Kasumi-1 (cell line): ENCODE measurements at places on chromosomes 7 and 10.

DNA sequence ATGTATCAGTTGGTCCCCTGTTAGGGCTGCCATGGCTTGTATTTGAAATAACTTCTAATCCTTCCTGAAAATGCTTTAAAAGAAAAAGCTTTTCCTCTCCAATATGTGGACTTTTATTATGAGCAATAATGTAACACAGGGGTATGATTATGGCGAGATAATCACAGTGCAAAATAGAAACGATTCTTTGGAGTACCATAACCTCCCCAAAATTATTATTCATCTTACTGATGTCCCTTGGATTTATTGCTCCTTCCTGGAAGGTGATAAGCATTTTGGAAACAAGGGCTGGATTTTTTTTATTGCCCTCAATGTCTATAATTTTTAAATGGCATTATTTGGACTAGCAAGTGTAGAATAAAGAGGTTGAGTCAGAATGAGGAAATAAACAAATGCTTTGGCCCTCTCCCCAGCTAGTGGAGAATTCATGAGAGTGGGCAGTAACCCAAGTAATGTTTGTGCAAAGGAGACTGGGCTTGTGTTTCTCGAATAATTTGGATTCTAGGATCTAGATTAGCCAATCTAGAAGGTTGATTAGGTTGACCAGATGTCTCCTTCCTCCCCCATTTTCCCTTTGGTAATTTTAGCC lies 403.9 kb upstream of the CELF2 start:
- no peak for DNase-seq

DNA sequence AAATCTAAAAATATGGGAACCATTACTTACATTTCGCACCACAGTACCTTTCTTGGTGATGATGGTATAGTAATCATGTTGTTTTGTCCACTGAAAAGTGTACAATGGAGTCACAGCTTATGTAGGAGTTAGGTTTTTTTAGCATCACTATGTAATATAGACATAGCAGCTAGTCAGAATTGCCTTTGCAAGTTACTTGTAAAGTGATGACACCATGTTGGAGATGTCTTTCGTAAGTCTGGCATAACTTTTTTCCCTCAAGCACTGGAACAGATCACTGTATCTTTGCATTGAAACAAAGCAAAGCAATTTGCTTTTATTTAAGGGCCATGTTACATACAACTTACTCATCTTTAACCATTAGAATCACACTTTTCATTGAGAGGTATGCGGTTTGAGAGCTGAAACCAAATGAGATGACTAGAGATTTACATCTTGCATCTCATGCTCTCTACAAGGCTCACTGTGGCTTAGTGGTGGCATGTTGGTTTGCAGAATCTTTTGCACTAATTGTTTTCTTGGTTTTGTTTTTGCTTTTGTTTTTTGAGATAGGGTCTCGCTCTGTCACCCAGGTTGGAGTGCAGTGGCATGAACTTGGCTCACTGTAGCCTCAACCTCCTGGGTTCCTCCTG lies 18.3 kb downstream of the UBN2 start:
- no peak for DNase-seq

DNA sequence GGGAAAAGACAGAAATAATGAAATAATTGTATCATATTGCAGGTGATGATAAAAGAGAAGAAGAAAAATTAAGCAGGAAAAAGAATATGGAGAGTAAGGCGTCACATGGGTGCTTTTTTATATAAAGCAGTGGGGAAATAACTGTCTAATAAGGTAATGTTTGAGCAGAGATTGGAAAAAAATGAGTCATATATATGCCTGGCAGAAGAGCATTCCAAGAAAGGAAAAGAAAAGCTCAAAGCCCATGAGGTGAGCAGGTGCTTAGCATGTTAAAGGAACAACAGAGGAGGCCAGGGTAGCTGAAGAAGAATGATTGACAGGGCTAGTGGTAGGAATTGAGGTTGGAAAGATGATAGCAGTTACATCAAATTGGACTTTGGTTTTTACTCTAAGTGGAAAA lies 739.5 kb downstream of the SORCS1 start:
- DNase-seq = no peak

- no peak for DNase-seq
Observed at GRCh38 chr7:105715528-105715927, 134.2 kb upstream of the EFCAB10 start.

GRCh38 chr7:5214236-5214635 lies 24.2 kb downstream of the WIPI2 start:
- DNase-seq = no peak

DNA sequence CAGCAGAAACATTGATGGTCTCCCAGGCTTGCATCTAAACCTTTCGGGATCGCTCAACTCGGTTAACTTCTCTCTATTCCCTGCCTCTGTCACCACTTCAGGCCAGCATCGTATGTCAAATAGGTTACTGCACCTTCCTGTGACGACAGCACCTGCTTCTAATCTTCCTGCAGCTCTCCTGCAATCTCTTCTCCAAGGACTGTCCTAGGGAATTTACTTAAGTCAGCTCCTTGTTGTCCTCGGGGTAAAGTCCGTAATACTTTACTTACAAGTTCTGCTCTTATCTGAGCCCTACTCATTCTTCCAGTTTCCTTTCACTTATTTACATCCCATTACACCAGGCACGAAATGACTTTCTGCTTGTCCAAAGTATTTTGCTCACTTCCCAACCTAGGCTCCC lies 372.7 kb upstream of the AKR1E2 start:
- no peak for DNase-seq

- DNase-seq = no peak
Observed at GRCh38 chr7:158821171-158822031, 7.9 kb downstream of the ESYT2 start.

DNA sequence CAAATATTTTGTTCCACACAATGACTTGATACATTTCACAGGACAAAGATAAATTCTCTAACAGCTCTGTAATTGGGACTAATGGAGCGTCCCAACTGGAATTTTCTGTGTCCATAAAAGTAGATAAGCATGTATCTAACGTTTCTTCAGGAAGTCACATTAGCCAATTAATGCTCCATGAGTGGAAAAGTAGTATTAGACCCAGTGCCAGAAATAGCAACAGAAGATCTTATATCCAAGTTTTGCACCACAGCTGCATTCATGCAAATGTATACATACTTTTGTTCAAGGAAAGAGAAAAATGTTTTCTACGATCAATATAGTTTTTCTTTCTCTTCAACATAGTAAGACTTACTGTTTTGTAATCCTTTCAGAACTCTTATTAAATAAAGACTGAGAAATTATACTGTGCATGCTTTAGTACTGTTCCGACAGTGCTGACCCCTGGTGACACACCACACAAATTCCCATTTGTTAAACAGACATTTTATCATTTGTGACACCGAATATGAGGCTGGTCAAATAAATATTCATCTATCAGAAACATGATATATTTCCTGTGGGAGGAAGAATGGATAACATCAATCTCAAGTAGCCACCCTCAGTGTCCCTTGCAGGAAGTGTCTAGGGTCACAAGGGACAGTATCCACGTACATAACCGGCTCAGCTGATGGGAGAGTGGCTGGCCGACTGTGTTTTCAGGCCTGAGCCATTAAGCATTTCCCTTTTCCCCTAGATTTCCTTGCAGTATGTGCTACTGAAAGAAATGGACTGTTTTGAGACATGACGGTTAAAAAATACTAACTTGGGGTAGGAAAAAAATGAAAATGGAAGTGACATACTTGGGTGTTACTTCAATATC lies 102.1 kb upstream of the RSU1 start:
- no peak for DNase-seq

GRCh38 chr7:13031468-13031867 lies 344.0 kb downstream of the ARL4A start:
- DNase-seq = no peak

- DNase-seq = no peak
Observed at GRCh38 chr10:47278152-47278473, 21.9 kb upstream of the GDF10 start.

GRCh38 chr10:2980791-2981360 lies 86.5 kb upstream of the PFKP start:
- no peak for DNase-seq

GRCh38 chr10:62426086-62426485 lies 51.9 kb downstream of the ZNF365 start:
- no peak for DNase-seq

GRCh38 chr10:23656735-23657134 lies 217.9 kb downstream of the OTUD1 start:
- DNase-seq = peak; percentile 80
